ENCODE measurements at places on chromosomes 12 and 14.

DNA sequence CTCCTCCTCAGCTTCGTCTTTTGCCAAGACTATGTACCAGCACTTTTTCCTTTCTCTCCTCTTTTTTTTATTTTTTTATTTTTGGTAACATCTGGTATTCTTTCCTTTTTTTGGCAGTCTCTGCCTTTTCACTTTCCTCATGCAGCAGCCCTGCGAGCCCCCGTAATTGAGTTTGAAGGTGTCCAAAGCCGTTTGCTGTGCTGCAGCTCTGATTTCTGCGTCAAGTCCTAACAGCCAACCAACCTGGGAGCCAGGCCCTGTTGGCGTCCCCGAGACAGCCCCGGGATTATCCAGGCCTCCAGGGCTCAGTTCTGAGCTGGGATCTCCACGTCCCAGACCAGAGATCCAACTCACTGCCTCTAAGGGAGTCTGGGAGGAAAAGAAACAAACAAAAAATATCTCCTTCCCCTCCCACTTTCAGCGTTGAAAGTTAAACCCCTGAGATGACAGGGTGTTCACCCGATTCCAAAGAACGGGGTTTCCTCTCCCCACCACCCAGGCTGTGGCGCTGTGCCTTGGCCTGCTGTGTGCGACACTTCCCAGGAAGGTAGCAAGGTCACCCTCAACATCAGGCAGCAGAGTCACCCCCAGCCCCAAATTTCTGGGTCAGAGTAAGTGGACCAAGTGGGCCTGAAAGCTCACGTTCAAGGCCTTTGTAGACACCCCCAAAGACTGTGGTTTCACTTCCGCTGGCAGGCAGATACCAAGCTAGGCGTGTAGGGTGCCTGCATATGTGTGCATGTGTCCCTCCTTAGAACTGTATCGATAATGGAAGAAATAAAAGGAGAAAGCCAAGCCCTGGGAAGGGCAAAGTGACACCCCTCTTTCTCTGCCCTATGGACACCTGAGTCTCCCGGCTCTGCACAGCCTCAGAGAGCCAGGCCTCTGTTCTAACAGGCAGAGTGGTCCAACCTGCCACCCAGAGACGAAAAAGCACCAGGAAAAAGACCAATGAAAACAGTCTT is 11.1 kb downstream of the BCL11B start:
- no peak for DNase-seq

GRCh38 chr12:54658306-54659264 is 10.4 kb upstream of the DCD start:
- DNase-seq: peak; percentile 54

- no peak for DNase-seq
Observed at GRCh38 chr14:103296987-103297386, 37.0 kb upstream of the EIF5 start.

- DNase-seq: no peak
Observed at GRCh38 chr12:18492372-18493025, 231.2 kb downstream of the PIK3C2G start.

GRCh38 chr12:108801736-108802100 is 55.7 kb downstream of the SSH1 start:
- DNase-seq: no peak

- DNase-seq: no peak
Observed at GRCh38 chr12:105733579-105733978, 403.1 kb downstream of the C12orf75 start.

- DNase-seq: no peak
Observed at GRCh38 chr12:48773686-48774085, 15.2 kb downstream of the ADCY6 start.

- no peak for DNase-seq
Observed at GRCh38 chr12:26028953-26029735, 70.7 kb downstream of the RASSF8 start.

- DNase-seq: no peak
Observed at GRCh38 chr12:25746131-25746530, 193.0 kb upstream of the LMNTD1 start.
